ENCODE measurements at places on chromosomes 11 and 22.

DNA sequence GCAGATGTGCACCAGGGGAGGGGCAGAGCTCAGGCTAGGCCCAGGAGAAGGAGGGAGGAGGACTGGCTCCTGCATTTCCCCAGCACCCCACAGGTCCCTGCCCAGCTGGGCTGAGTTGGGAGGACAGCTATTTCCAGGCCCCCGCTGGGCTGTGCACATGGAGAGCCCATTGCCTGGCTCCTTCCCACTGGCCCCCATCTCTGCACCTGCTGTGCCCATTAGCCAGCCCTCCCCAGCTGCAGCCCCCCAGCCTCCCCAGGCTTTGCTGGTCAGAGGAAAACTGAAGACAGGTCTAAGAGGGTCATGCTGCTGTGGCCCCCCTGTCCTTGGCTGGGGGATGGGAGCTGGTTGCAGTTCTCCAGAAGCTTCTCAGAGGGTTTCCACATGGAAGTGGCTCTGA is 81.8 kb upstream of the SHANK2 start:
- no peak for DNase-seq

- DNase-seq, result no peak
Observed at GRCh38 chr22:20105456-20106204, 10.3 kb upstream of the RANBP1 start.

- DNase-seq, result no peak
Observed at GRCh38 chr11:111417011-111417765, 38.1 kb upstream of the POU2AF1 start.

- no peak for DNase-seq
Observed at GRCh38 chr11:128843198-128843785, 23.8 kb downstream of the KCNJ1 start.

DNA sequence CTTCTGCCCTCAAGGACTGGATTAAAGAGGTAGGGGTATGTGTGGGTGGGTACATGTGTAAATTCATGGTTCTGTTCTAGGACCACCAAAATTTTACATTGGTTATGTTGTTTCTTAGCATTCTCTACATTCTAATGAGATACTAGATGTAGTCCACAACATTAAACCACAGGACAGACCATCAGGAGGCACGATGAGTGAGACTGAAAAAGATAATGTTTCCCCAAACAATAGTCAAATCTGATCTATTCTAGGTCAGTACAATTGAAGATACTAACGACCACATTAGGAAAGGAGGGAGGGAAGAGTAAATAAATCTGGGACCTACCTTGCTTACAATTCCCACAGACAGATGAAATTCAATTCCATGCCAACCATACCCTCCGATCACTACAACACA is 42.2 kb downstream of the MRTFA start:
- no peak for DNase-seq

- DNase-seq, result no peak
Observed at GRCh38 chr11:8631395-8632118, 37.5 kb upstream of the STK33 start.

DNA sequence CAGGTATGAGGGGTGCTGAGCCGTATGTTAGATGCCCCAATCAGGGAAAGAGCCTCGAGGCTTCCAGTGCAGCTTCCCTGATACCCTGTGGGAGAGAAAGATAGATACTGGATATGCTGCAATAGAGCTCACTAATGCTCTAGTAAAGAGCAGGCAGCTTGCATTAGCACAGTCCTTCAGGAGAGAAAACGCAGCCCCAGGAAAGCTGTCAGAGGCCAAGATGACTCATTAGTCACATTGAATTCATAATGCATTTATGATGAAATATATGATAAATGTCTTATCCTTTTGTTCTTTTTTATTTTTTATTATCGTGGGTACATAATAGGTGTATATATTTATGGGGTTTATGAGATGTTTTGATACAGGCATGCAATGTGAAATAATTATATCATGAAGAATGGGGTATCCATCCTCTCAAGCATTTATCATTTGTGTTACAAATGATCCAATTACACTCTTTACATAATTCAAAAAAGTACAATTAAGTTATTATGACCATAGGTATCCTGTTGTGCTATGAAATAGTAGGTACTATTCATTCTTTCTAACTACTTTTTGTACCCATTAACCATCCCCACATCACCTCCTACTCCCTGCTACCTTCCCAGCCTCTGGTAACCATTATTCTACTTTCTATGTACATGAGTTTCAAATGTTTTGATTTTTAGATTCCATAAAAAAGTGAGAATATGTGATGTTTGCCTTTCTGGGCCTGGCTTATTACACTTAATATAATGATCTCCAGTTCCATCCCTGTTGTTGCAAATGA is 94.5 kb upstream of the TOP3B start:
- no peak for DNase-seq

DNA sequence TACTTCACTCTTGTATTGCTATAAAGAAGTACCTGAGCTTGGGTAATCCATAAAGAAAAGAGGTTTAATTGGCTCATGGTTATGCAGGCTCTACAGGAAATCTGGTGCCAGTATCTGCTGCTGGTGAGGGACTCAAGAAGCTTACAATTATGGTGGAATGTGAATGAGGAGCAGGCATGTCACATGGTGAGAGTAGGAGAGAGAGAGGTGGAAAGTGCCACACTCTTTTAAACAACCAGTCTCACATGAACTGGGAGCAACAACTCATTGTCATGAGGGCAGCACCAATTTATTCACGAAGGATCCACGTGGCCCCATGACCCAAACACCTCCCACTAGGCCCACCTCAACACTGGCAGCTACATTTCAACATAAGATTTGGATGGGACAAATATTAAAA is 24.6 kb upstream of the IGLL5 start:
- DNase-seq, result no peak

DNA sequence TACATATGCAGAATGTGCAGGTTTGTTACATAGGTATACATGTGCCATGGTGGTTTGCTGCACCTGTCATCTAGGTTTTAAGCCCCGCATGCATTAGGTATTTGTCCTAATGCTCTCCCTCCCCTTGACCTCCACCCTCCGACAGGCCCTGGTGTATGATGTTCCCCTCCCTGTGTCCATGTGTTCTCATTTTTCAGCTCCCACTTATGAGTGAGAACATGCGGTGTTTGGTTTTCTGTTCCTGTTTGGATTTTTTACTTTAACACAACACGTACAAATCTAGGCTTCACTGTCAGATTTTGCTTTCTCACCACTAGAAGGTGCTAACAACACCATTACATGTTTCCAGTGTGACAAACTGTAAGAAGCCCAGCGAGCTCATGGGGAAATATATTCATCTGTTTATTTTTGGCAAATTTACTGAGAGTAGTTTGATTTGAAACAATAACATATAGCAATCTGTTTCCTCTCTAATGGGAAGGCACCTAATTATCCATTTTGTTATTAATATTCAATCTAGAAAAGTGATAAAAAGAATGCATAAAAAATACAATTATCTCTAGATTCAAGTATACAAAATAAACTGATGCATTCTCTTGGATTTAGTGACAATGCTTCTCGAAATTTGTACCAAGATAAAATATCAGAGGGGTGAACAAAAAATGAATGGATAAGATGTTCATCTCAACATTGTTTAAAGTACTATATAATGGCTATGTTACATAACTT is 23.2 kb upstream of the BIRC3 start:
- no peak for DNase-seq

- peak; percentile 99 for DNase-seq
Observed at GRCh38 chr11:69008737-69009440, 4.2 kb downstream of the MRGPRF start.

- no peak for DNase-seq
Observed at GRCh38 chr11:20163783-20164481, 3.7 kb upstream of the DBX1 start.

DNA sequence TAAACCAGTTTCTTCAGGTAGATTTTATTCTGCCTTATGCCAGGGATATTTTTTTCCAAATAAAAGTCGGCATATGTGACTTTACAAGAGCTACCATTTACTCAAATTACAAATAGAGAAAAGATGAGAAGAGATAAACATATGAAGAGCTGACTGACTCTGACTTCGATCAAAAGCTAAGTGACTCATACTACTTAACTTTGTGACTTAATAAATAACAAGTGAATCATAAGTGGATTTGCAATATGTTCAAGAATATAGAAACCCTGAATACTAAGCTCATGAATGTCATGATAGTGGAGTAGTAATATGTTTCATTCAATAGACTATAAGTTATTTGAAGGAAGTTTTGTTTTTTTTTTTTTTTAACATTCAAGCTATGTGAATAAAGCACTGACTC is 130.5 kb upstream of the ANO3 start:
- no peak for DNase-seq

GRCh38 chr22:24208012-24208749 is 26.9 kb downstream of the SUSD2 start:
- DNase-seq, result peak; percentile 48

DNA sequence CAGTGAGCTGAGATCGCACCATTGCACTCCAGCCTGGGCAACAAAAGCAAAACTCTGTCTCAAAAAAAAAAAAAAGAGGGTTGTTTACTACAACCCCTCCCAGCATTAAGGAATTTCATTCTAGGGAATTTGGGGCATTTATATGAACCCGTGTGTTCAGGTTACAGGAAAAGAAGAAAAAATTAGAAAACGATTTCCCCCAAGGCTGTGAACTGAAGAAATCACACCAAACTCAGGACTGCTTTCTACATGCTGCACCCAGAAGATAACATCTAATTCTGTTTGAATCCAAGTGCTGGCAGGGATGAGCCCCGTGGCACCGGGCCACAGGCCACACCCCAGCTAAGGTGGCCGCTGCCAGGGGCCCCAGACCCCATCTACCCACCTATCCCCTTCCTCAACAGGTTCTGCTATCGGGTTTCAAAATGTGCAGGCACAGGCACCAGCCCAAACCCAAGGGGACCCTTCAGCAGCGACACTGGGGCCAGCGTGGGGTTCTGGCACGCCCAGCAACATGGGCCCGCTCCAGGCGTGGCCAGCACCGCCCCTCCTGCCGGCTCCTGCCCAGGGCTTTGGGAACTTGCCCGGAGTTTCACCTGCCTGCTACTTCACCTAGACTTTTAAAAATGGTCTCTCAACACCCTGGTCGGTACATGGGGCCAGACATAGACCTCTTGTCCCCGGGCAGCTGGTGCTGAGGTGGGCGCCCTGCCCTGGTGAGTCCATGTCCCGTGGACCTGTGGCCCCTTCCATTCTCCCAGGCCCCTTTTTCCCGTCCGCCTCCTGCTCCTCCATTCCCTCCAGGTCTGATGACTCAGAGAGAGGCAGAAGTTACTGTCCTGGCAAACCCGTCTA is 11.8 kb downstream of the CELSR1 start:
- no peak for DNase-seq

DNA sequence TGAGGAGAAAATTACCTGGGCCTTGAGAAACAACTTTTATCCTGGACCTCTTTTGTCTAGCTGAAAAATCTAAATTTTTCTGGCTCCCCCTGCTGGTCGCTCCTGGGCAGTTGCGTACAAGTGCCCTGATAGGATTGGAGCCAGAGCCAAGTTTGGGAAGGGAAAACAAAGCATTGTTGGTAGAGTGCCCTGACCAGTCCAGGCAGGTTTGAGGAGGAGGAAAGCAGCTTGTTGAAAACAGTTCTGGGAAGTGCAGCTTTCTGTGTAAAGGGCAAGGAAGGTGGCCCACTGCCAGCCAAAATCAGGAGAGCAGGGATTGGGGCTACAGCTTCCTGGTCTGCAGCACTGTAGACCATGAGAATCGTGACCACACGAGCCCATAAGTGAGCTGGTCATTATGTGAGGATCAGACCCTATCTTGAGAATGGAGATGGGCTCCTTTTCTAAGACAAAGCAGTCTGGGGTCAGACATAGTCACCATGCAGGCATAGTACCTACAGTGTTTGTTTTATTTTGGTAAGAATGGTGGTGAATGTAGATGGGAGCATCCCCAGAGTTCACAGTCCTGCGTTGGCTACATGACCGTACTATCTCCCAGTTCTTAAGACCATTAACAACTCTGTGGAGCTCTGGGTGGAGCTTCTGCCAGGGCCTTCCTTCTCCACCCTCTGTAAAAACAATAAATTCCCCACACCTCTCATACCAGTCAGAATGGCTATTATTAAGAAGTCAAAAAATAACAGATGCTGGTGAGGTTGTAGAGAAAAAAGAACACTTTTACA is 21.3 kb upstream of the PIK3IP1 start:
- peak; percentile 52 for DNase-seq

GRCh38 chr11:32870676-32871075 is 21.9 kb upstream of the QSER1 start:
- DNase-seq, result no peak

DNA sequence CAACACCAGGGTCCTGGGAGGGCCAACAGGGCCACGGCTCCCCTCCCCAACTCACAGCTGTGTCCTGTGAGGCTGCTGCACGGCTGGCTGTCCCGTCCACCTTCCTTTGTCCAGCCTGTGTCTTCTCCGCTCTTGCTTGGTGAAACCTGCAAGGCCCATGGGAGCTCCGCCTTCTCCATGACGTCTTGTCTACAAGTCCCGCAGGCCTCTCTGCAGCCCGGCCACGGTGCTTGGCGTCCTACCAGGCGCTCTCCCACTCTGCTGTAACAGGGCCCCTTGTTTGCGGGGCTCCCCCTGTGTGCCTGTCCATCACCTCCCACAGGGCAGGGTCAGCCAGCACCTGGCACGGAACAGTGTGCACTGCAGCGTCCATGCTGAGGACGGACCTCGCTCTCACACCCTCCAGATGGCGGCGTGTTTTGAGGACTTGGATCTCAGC is 866.8 kb downstream of the TBC1D22A start:
- DNase-seq, result no peak

DNA sequence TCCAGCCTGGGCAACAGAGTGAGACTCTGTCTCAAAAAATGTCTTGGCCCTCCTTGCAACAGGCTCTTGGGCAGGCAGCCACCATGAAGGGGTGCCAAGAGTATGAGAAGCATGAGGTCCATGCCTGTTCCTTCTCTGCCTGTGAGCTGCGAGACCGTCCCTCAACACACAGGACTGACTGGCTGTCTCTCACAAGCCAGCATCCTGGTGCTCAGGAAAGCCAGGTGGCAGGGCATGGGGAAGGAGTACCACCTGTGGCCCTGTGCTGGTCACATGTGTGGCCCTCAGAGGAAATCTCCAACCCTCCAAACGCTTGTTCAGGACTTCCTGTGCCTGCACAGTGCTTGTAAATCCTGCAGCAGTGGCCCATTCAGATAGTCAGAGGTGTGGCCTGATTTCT is 83.2 kb downstream of the ATXN10 start:
- DNase-seq, result no peak

GRCh38 chr11:13207665-13208594 is 69.7 kb upstream of the BMAL1 start:
- peak; percentile 9 for DNase-seq

DNA sequence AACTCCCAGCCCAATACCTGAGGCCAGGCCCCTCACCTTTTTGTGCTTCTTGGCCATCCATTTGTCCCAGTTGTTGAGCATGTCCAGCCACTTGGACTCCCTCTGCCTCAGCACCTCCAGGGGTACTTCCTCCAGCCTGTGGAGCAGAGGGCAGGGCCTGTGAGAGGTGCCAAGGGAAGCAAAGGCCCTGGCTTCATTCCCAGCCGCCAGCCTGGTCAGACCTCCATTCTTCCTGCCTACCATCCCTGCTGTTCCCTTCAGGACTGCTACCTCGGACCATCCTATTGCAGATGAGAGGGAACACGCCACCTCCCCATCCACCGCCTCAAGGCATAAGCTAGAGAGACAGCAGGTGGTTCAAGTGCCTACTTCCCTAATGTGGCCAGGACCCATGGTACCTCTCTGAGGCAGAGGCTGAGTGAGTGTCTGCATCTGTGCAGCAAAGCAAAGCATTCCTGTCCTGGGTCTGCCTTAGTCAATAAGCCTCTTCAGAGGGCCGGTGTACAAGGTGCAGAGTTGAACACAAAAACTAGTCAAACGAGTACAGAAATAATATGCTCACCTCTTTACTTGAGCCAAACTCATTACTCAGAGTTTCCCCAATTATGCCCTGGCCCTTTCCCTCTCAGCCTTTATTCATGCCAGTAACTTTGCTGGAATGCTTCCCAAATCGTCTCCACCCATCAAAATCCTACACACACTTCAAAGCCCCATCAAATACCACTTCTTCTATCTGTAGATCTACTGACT is 15.4 kb upstream of the CASTOR1 start:
- DNase-seq, result no peak
